ENCODE measurements at places on chromosomes 12 and 14.
A peak's percentile ranks its signal among the peaks of the same experiment; 100 is the strongest.

- no peak for DNase-seq
Observed at GRCh38 chr12:69508621-69509020, 38.4 kb downstream of the FRS2 start.

GRCh38 chr12:54287261-54288157 is 7.0 kb downstream of the HNRNPA1 start:
- no peak for DNase-seq

DNA sequence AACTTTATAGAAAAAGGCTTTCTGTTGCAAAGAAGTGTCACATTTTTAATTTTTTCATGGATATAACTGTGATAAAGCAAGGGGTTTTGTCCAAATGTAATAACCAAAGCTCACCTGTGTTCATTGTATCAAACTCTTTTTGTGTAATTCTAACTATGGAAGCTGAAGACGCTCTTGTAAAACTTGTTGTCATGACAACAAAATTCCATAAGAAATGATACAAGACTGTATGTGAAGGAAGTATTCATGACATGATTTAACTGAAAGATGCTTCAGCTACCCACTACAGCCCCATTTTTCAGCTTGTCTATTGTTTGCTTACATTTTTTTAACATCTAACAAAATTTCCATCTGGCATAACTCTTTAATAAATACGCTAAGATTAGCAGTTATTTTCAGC is 360.9 kb downstream of the KCNH5 start:
- DNase-seq = no peak

DNA sequence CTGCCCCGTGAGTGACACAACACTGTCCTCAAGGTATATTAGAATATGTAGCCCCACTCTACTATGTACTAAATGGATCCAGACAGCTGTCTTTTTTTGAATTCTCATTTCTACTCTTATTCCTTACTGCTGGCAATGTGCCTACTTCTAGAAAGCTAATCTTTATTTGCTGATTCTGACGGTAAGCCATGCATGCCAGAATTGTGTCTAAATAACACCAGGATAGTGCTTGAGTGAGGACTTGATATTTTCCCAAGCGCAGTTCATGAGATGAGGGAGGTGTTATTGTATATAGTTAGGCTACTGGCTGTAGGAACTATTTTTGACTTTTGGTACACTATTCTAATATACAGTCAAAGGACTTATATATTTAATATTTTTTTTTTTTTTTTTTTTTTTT is 316.2 kb upstream of the NAV3 start:
- DNase-seq = no peak

GRCh38 chr12:64665514-64665913 is 55.2 kb downstream of the RASSF3 start:
- no peak for DNase-seq

GRCh38 chr14:38623661-38624060 is 367.8 kb upstream of the CLEC14A start:
- DNase-seq = peak; percentile 6

- DNase-seq = peak; percentile 50
Observed at GRCh38 chr14:66281036-66281776, 205.0 kb upstream of the CCDC196 start.

DNA sequence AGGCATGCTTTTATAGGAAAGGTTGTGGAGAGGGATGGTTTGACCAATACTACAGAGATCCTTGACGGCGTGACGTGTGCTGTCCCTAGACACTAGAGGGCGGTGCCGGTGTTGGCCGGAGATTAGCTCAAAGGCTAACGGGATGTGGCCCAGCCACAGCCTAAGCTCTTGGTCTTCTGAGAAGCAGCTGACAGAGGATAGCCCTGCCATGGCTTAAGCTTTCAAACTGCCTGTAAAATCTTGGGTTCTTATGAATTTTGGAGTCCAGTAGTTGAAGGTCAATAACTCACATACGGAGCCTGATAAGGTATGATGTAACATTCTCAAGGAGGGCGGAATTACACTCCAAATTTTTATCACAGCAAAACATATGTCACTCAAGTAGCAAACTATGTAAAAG is 515.7 kb upstream of the ATXN7L3B start:
- peak; percentile 39 for DNase-seq

DNA sequence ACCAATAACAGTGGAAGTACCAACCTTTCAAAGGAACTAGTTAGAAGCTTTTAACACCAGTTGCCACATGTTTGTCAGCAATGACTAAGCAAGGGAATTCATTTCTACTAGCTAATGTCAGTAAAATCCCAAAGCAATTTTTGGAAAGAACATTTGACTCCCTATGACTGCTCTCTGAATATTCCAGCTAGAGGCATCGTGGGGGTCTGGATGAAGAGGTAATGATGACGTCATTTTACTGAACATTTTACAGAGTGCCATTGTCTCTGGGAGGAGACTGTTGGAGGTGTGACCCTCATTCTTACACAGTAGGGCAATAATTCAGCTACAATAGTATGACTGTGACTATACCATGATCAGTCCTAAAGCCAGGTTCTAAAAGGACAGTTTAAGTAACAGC is 204.8 kb downstream of the ITPR2 start:
- DNase-seq = peak; percentile 41

- no peak for DNase-seq
Observed at GRCh38 chr14:95227279-95227860, 70.0 kb upstream of the DICER1 start.

DNA sequence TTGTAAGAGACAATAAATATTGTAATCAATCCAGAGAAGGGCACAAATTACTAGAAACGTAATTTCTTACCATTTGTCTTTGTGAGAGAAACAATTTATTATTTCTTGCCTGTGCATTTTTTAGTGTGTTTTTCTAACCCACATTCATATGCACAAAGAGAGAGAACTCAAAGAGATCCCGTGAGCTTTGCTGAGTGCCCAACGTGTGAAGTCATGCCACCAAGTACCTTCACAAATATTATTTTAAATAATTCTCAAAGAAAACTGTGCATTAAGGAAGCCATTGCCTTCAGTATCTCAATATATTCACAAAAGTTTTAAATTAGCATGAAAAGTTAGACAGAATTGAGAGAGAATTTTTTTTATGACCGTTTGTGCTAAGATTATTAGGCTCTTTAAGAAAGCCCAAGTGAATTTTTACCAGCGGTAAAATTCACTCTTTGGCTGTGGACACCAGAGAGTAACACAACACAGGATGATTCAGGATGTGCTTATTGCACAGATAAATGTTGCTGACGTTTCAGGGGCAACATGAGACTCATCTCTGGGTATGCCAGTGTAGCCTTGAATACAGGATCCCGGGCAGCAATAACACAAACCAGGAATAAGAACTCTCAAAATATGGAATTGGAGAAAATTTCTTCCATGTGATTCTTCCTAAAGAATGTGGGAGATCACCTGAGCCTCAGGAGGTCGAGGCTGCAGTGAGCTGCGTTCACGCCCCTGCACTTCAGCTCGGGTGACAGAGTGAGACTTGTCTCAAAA is 2.9 kb downstream of the ARHGDIB start:
- DNase-seq = peak; percentile 37

GRCh38 chr14:52026017-52026660 is 36.8 kb downstream of the RTRAF start:
- no peak for DNase-seq

GRCh38 chr14:99381688-99382060 is 99.0 kb downstream of the SETD3 start:
- no peak for DNase-seq

DNA sequence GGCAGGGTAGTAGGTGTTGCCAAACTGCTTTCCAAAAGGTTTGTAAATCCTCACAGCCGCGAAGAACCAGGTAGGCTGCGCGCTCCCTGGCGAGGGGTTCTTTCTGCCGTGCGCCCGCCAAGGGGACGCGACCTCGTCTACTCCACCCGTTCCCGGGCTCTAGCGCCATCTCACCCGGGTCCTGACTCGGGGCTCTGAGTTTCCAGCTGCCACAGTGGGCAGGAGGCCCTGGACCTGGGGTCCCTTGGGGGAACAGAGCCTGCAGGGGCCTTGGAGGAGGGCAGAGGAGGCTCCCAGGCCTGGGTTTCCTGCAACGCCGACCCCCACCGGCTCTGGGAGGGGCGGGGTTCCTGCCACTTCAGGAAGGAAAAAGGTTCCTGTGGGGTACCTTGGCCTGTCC is 706 bp downstream of the ANHX start:
- no peak for DNase-seq

DNA sequence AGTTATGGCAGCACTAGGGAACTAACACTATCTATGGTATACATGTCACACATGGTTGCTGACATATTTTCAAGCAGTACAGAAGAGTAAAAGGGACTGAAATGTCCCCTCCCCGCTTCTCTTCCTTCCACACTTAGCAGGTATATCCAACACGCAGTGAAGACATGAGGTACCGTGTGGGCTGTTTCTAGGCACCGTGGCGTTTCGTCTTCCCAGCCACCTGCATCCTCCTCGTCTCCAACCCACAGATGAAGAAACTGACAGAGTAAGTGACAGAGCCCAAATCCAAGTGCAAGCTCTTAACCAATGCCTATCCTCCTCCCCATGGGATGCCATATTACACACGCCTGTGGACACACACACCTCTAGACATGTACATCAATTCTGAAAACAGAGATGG is 32.4 kb downstream of the SLC8B1 start:
- no peak for DNase-seq

DNA sequence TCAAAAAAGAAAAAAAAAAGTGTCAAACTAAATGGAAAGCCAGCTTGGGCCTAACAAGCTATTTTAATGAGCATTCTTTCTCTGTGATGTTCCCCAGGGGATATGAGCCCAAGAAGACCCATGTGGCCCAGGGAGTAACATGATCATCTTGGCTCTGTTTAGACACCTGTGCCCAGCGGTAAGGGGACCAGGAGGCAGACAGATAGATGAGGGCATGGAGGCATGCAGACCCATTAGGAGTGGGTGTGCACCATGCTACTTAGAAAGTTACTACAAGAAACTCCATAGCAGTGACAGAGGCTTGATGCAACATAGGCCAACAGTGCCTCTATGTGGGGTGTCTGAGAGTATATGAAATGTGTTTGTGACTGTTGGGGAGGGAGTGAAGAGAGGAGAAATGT is 3.1 kb upstream of the CREBL2 start:
- peak; percentile 15 for DNase-seq

DNA sequence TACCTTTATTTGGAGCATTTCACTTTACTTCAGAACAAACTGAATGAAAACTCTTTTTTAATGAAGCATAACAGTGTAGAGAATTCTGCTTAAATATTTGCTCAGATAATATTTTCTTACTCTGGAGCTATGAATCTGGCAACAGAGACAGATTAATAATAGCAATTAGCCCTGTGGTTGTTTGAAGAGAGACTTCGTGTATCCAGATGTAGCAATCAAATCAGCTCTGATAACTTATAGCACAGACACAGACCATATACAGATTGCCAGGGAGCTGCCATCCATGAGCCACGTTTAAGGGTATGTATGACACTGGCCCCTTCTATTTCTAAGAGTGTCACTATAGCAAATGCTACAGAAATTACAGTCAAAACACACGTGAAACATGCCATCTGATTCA is 146.6 kb downstream of the EXOC5 start:
- no peak for DNase-seq

DNA sequence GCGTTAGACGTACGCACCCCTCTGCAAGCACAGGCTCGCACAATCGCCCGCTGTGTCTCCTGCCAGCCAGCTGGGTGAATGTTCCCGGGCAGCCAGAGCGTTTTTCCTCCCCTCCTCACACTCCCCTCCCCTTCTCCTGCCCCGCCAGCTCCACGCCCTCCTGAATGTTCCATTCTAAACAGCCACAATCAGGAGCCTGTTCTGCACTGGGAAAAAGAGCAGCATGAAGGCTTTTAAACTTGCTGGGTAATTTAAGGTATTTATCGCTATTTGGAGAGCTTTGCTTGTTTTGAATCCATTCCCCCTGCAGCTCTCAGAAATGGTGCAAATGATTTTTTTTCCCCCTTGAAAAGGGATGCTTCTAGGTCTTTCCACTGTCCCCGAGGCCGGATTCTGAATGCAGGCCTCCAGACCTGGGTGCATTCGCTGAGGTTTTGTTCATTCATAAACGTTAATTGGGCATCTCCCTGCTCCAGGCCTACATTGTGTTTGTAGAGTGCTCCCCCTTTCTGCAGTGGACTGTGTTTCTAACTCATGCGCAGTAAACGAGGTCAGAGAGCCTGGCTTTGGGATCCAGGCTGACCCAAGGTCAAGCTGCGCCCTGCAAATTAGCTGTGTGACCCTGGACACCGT is 212.5 kb downstream of the CHST11 start:
- peak; percentile 51 for DNase-seq

DNA sequence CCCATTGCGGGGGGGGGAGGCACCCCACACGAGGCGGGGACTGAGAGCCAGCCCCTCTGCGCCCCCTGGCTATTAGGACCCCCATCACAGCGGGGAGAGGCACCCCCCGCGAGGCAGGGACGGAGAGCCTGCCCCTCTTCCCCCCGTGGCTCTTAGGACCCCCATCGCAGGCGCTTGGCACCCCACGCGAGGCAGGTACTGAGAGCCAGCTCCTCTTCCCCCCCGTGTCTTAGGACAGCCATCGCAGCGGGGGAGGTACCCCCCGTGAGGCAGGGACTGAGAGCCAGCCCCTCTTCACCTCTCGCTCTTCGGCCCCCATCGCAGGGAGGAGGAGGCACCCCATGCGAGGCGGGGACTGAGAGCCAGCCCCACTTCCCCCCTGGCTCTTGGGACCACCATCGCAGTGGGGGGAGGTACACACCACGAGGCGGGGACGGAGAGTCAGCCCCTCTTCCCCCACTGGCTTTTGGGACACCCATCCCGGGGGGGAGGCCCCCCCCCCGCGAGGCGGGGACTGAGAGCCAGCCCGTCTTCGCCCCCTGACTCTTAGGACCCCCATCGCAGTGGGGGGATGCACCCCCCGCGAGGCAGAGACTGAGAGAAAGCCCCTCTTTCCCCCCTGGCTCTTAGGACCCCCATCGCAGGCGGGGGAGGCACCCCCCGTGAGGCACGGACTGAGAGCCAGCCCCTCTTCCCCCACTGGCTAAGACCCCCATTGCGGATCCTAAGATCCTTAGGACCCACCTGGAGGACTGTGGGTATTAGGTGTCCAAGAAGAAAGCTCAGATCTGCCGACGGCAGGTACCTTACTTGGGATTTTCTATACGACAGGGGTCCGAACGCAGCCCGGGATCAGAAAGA is 198.6 kb upstream of the PZP start:
- no peak for DNase-seq

DNA sequence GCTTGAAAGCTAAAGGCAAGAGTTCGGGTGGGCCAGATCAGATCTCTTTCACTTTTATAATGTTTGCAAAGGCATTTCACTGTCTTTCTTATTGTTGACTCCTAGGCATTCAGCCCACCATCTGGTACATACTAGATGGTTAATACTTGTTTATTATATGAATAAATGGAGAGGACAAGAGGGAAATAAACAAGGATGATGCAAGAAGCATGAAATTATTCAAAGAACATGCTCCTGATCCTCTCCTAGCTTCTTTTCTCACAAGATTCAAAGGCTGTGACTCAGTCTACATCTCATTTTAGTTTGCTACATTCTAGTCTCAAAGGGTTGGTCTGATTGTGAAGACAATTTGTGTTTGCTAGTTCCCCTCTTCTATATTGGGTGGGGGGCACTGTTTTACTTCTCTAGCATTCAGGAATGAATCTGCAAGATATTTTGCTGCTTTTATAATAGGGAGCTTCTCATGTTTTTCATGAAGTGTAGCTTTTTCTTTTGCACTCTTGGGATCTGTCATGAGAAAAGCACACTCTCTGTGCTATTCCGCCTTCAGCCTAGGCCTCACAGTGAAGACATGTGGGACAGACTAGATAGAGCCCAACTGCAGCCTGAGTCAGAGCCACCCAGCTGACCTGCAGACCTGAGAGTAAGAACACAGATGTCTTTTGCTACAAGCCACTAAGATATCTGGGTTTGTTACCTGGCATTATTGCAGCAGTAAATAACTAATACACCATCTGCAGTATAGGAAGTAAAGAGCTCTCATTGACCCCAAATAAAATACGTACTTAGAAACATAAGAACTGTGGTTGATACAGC is 65.7 kb downstream of the PTHLH start:
- peak; percentile 24 for DNase-seq

GRCh38 chr12:23655112-23655511 is 294.4 kb downstream of the SOX5 start:
- DNase-seq = no peak
